ENCODE measurements at places on chromosomes 5 and 9. TPM values are rescaled to one million over a fixed set of nuclear protein-coding genes. Genes with fewer than 3 reads are reported as not detected.

DNA sequence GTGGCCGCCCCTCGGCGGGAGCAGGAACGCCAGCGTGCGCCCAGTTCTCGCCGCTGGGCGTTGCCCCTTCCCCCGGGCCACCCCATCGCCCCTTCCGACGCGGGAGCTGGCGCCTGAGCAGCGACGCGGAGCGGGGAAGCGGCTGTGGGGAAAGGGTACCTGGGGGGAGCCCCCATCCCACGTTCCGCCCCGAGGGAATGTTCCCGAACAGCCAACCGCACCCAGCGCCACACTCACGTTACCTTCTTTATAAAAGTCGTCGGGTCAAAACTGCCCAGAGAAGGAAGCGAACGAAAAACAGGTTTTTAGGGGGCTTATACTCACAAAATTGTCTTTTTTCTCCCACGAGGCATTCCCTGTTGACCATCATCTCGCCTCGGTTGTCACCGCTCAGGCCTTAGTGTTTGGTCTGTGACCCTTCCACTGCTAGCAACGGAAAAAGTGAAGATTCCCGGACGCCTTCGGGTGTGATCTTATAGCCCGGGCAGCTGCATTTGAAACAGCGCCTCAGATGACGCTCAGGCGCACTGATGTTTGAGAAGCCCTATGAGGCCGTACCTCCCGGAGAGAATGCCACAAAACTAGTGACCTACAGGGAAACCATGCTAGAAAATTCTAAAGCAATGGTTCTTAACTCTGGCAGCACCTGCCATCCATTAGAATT is 475 bp upstream of the GOLM1 start:
- peak; percentile 34 for DNase-seq

The TMEM174 gene
- total RNA-seq, result not detected

GRCh38 chr5:15010936-15011335 is 139.4 kb upstream of the ANKH start:
- DNase-seq, result no peak

The ACTBL2 gene
- not detected for total RNA-seq

The SERF1A gene
- 0.72 TPM for total RNA-seq

- no peak for DNase-seq
These were observed 36.6 kb downstream of the NNT start for GRCh38 chr5:43639566-43639965.

DNA sequence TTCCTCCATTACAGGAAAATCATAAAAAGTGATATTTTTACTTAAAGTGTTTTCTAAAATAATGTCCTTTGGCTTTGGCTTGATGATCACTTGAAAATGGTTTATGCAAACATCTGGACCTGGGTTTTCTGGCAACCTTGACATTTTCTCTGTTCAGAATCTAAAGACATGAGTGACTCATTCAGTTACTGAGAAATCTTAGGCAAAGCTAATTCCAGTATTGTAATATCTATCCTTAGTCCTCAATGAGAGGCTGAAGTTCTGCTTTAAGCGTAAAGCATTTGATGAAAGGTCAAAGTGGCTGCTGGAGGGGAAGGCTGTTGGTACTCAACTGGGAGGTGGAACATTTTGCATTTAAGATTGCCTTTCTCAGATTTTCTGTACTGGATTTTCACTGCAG is 2.3 kb downstream of the MAN2A1 start:
- DNase-seq, result no peak
